Sciatic nerve (tissue), 2 donors: ENCODE measurements at places on chromosomes 13 and 19. TPM values are rescaled to one million over a fixed set of nuclear protein-coding genes. Genes with fewer than 3 reads are reported as not detected.
A peak's percentile ranks its signal among the peaks of the same experiment; 100 is the strongest.

DNA sequence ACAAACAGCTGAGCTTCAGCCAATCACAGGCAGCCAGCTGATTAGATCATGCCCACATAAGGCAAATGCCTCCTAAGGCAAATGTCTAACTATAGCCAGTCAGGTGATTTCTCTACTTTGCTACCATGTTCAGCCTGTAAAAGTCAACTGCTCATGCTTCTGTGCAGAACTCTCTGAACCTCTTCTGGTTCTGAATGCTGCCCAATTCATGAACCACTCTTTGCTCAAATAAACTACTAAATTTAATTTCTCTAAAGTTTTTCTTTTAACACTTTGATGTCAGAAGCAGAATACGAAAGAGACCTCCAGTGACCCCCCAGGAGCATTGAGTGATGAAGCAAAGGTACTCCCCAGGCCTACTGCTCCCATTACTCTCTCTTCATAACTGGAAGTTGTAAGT, 240.7 kb upstream of the IPO5 start:
- no peak for DNase-seq

DNA sequence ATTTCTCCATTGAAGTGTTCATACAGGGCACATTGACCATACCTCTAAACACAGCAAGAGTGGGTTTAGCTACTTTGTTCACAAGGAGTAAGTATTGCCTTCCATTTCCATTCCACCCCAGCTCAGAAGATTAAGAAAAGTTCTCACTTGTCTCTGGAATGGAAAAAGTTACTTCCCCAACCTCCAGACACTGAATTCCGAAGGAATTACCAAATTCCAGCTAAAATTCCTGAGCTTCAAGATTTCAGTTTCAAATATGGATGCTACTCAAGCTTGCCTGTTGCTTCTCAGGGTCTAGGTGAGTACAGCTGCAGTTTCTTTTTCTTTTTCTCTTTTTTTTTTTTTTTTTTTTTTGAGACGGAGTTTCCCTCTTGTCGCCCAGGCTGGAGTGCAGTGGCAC, 33.6 kb downstream of the TEX26 start:
- DNase-seq, result no peak

DNA sequence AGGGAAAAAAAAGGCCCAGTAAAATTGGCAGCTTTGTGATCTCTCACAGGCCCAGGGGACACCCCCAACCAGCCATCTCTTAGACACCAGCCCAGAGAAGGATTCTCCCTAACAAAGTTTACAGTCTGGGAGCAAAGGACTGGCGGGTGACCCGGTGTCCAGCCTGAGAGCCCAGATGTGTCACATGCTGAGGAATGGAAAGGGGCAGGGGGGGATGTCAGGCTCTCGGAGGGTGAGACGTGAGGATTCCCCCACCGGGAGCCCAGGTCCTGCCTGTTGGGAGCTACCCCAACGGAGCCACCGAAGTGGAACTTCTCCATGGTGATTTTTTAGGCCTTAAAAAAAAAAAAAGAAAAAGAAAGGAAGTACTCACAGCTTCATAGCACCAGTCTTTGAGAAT, 4.8 kb upstream of the CTXN1 start:
- DNase-seq, result no peak

GRCh38 chr13:48038761-48039160, 1.2 kb downstream of the NUDT15 start:
- no peak for DNase-seq

Gene TMEM38A
- 3.5 TPM for total RNA-seq

Gene TICAM1
- total RNA-seq, result 10.8 TPM

DNA sequence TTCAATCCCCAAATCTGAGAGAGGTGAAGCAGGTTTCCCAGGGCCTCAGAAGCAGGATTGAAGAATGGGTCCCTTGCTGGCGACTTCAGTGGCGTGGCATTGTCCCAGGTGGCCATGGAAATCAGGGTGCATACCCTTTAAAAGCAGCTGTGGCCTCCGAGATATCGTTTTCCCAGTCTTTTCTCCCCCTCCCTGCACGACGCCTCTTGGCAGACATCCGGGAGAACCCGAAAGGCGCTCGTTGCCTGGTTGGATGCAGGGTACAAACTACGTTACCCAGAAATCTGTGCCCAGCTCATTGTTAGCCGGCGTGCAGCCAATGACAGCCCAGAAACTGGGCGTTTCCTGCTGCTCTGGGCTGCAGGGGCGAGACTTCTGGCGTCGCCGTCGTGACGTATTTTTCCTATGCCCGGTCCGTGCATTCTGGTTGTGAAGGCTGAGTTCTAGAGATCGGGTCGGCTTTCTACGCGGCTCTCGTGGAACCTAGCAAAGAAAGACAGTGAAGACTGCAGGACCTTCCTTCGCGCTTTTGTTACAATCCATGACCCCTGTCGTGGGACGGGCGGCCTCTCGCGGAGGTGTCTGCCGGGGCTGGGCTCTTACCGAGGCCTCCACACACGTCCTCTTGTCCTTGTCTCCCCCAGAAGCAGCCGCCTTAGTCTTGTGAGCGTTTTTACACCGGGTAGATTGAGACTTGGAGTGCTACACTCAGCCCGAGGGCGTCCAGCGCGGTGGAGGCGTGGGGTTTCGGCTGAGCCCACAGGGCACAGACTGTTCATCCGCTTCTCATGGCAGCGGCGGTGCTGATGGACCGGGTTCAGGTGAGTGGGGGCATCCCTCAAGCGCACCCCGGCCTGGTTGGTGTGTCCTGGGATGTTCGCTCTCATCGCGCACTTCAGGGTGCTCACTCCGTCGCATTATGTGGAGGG, at the start of gene ZNF304:
Gene ZNF304, plus strand, starts transcription at position 395 of the 929 bp plus-strand sequence. Its CDS starts 394 bp downstream, at position 789.
- peak; percentile 93 for DNase-seq

DNA sequence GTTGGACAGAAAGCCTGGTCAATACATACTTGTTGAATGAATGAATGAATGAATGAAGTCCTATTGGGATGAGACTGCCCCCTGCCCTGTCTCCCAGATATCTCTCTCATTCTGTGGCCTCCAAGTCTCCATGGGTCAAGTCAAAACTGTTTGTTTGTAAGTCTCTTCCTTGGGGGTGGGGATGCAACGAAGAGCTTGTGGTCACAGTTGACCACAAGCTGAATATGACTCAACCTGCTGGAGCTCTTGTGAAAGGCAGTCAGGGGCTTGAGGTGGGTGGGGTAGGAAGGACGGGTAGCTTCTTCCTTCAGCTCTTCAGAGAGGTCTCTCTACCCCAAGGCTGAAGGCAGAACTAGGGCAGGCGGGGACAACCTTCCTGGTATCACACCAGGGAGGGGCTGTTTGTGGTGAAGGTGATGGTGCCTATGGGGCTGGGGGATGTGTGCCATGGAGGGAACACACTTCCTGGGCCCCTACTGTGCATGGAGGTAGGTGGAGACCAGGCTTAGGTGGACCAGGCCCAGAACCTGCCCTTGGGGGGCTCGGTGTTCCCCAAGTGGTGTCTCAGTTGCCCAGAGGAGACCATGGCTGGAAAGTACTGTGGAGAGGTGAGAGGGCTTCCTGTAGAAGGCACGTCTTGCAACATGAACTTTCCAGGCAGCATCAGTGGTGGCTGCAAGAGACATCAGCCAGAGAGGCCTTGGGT, 8.0 kb downstream of the MYO1F start:
- no peak for DNase-seq

Gene MAP2K2
- total RNA-seq, result 108 TPM

- DNase-seq, result no peak
Measured at GRCh38 chr13:57636816-57637215, 5.3 kb downstream of the PCDH17 start.

Gene GARIN5A
- 0.45 TPM for total RNA-seq

DNA sequence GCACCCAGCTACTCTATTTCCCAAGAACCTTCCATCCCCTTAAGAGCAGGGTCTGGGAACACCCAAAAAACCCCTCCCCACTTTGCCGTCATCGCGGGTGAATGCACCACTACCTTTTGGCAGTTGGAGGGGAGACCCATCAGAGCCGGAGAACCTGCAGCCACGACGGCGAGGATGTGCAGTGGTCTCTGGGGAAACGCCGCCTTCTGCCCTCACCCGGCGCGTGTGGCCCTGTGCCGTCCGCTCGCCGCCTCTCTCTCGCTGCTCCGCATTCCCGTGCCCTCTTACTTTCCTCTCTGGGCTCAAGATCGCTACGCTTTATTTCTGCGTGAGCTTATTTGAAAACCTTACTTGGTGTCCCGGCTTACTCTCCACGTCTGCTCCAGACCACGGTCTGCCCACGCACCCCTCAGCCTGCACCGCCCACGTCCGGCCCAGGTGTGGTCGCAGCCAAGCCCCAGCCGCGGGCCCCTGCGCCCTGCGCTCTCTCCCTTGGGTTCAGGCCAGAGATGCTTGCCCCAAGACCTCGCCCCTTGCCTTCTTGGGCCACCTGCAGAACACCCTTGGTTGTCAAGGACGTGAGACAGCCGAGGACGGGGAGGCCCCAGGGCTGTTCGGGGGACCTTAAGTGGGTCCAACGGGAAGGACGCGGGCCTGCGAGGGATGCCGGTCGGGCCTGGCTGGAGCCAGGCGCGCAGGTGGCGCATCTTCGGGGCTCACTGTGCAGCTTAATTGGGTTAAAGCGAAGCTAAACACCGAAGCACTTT, 2.0 kb upstream of the MAB21L1 start:
- DNase-seq, result no peak

GRCh38 chr19:30546332-30546731, 174.1 kb downstream of the ZNF536 start:
- peak; percentile 27 for DNase-seq

- DNase-seq, result no peak
Measured at GRCh38 chr19:18045307-18046050, 37.5 kb downstream of the ARRDC2 start.

DNA sequence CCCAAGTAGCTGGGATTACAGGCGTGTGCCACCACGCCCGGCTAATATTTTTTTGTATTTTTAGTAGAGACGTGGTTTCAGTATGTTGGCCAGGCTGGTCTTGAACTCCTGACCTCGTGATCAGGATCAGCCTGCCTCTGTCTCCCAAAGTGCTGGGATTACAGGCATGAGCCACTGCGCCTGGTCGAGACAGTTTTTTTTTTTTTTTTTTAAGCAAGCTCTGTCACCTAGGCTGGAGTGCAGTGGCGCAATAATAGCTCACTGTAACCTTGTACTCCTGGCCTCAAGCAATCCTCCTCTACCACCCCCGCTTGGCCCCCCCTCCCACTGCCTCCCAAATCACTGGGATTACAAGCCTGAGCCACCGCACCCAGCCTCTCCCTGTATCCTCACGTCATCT, 6.4 kb upstream of the MAP2K7 start:
- no peak for DNase-seq

DNA sequence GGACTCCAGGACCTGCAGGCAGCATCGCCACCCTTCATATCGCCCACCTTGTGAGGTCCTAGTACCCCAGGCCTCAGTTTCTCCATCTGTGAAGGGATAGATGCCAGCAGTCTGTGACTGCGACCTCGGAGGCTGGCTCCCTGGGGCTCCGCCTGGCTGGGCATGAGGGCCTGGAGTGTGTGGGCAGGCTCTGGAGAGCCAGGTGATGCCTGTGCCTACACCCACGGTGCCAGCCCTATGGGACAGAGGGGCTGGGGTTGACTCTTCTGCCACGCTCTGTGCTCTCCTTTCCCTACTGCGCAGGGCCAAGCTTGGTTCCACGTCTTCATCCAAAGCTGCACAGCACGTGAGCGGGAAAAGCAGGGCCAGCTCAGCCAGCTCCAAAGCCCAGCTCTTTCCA, 26.0 kb upstream of the NFIC start:
- DNase-seq, result no peak

Gene AMER2
- total RNA-seq, result 0.04 TPM

GRCh38 chr13:95295026-95295425, 6.2 kb downstream of the ABCC4 start:
- no peak for DNase-seq

Gene IZUMO4
- total RNA-seq, result 37.8 TPM

- no peak for DNase-seq
Measured at GRCh38 chr19:38009650-38010242, 102.7 kb downstream of the SIPA1L3 start.

DNA sequence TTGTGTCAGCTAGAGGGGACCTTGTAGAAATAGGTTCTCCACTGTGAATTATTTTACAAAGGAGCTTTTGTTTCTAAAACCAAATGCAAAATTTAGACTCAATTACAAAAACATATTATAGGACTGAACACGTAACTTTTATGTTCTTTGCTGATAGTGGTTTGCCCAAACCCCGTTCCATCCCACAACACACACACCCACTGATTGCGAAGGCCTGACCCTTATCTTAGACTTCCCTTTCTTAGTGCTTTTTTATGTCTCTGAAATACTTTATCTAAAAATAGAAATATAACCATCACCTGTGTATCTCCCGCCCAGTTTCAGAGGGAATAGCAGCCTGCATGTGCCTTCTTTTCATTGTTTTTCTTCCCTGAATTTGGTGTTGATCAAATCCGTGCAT, 13.0 kb downstream of the CCNA1 start:
- no peak for DNase-seq

- no peak for DNase-seq
Measured at GRCh38 chr19:35292421-35293362, 731 bp downstream of the MAG start.

DNA sequence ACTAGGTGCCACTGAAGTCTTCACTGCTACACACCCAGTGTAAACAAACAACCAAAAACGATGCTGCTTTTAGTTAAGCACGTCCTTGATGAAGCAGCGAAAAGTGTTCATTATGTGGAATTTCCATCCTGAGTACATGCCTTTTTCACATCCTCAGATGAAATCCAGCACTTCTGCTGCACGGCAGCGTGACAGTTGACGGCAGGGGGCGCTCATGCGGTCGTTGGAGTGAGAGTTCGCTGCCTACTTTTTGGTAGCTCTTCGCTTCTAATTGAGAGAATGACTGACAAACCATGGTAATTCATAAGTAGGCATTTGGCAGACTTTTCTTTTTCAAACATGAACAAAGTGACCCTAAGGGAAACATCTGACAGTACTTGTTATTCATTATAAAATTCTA, 1124.9 kb downstream of the EFNB2 start:
- peak; percentile 84 for DNase-seq

GRCh38 chr13:46320821-46321220, 66.2 kb downstream of the RUBCNL start:
- no peak for DNase-seq

- no peak for DNase-seq
Measured at GRCh38 chr13:24670174-24670573, 10.0 kb upstream of the ATP12A start.

GRCh38 chr13:38656699-38657098, 30.2 kb upstream of the FREM2 start:
- DNase-seq, result no peak

Gene GIPR
- 5.0 TPM for total RNA-seq

- no peak for DNase-seq
Measured at GRCh38 chr13:50247223-50247622, 232.0 kb downstream of the KCNRG start.

Gene PRKCG
- not detected for total RNA-seq

DNA sequence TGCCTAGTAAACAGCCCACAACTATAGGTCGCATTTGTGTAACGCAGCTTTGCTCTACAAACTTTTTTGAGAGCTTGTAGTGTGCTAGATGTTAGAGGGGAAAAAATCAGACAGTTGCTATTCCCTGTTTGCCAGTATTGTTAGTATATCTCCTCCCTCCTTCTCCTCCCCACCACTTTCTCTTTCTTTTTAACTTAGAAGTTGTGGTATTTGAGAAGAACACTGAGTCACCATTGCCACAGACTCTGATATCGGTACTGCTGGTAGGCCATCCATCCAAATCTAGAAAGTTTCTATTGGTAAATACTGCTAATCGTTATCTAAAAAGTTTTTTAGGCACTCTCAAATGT, 666 bp downstream of the POMP start:
- DNase-seq, result no peak
